Progenitor cell of endocrine pancreas (in vitro differentiated cells): ENCODE measurements at places on chromosomes 3 and 15. TPM values are rescaled to one million over a fixed set of nuclear protein-coding genes. Genes with fewer than 3 reads are reported as not detected.

GRCh38 chr15:39013262-39013661 lies 448.6 kb upstream of the RASGRP1 start:
- DNase-seq, result no peak

DNA sequence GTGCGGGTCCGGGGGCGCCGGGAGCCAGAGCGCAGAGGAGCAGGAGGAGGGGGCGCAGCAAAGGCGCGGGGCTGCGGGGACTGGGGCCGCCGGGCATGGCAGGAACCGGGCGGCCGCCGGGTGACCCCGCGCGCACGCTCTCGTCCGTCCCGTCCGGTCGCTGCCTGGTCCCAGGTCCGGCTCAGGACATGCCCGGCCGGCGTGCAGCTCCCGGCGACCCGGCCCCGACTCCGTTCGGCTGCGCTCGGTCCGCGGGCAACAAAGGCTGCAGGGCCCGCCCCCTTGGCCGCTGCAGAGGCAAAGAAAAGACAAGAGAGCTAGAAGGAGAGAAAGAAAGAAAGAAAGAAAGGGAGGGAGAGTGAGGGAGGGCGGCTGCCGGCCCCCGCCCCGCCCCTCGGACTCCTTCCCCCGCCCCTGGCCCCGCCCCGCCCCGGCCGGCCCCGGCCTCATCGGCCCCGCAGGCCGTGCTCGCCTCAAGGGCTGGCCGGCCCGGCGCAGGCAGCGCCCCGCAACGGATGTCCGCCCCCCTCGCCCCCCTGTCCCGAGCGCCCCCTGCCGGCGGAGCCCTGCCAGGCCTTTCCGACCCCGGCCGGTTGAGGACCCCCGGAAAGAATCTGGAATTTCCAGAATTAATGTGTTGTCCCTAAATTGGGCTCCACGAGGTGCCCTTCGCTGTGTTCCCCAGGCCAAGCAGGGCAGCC lies at the start of gene ADAMTS7:
Gene ADAMTS7 (minus strand): TSS at position 341 of the 701 bp plus-strand sequence. CDS start 244 bp downstream, at position 97.
- DNase-seq, result peak; percentile 84

DNA sequence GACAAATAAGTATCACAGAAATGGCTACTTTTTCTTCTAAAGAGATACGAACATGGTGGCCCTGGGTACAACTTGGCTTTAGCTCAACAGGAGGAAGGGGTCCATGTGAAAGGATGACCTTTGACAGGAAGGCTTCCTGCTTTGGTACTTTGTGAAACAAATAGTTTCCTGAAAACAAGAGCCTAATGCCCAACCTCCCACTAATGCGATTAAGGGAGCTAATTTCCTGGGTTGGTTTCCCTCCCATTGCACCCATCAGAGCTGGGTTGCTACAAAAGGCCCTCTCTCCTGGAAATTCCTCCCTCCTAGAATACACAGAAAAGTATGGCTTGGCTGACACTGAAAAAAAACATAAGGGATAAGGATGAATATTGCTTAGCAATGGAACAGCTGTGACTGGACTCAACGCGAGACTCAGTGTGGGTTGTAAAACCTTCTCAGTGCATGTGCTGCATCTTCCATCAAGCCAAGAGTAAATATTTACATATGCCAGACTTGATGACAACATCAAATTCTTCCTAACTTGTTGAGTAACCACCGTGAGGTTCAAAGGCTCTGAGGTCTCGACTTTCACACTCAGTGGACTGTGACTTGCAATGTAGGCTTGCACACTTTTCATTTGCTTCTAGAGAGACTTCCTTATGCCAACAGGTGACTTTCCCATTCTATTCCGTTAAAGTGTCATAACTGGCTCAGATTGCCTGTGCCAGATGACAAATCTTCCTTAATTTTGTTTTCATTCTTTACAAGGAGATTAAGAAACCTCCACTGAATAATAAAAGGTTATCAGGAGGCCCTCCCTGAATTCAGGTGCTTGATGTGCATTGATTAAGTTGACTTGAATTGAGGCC lies 60.1 kb downstream of the ADAMTS9 start:
- DNase-seq, result no peak

- DNase-seq, result peak; percentile 29
Observed at GRCh38 chr3:38738630-38739395, 77.2 kb downstream of the SCN10A start.

GRCh38 chr3:47007482-47008233 lies 28.2 kb downstream of the NBEAL2 start:
- DNase-seq, result no peak

DNA sequence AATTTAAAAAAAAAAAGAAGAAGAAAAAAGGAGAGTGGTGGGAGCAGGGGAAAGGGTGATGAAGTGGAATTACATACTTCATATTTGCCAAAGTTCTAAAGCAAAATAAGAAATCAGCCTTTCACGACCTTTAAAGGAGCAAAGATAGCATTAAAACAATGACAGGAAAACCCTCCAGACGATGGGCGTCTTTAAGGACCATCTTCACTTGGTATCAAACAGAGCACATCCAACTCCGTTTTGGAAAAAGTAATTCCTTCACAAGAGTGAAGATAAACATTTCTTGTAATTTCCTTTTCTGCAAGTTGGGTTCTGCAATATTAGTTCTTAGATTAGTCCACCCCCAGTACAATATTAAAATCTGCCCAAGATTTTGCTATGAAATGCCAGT lies 32.8 kb downstream of the FRMD4B start:
- no peak for DNase-seq

- no peak for DNase-seq
Observed at GRCh38 chr15:100663086-100663914, 60.9 kb downstream of the ASB7 start.

- no peak for DNase-seq
Observed at GRCh38 chr3:138399766-138400165, 34.6 kb upstream of the ESYT3 start.

GRCh38 chr15:52290329-52290728 lies 5.3 kb downstream of the MYO5C start:
- no peak for DNase-seq

GRCh38 chr3:87179642-87180041 lies 47.5 kb upstream of the CHMP2B start:
- DNase-seq, result no peak

DNA sequence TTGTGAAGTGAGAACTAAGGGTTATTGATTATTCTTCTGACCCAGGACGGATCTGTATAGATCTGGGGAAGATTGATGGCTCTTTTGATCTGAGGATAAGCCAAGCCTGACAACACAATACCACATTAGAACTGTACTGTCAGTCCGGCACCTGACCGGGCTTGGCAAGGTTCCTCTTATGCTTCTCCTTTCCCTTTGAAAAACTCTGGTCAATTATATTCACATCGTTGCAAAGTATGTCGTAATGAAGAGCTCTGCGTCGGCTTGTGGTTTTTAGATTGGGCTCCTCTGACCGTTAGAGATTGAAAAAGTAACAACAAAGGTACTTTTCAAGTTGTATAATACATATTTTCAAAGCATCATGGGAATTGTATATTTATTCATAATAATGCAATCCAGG lies 389.8 kb downstream of the NR2F2 start:
- DNase-seq, result no peak

The KLHL6 gene
- total RNA-seq, result 0.12 TPM in 1 of 2 replicates, not detected in the other

The OR5K1 gene
- total RNA-seq, result not detected in 2 replicates

The ASTE1 gene
- 7.7 and 8.6 TPM in 2 replicates for total RNA-seq

The C3orf22 gene
- 0.26 and 0.44 TPM in 2 replicates for total RNA-seq
